ENCODE measurements at places on chromosomes 1 and 21.

DNA sequence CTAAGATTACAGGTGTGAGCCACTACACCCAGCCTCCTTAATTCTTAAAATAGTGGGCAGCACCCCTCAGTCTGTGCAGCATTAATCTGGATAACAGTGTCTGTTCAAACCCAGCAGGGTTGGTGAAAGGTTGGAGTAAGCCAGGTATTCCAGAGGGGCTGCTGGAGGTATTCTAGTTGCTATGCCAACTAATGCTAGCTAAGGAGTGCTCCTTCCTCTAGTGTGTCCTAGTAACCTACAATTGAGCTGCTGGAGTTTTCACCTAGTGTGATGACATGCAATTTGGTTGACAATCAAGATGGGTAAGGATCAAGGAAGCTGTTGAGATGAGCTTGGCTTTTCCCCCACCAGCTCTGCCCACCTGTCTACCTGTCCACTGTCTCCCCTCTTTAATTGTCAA lies 100.2 kb upstream of the IPO9 start:
- DNase-seq, result no peak

- DNase-seq, result no peak
Observed at GRCh38 chr1:214362188-214362882, 81.4 kb downstream of the SMYD2 start.

GRCh38 chr1:222769971-222770620 lies 33.1 kb downstream of the FAM177B start:
- DNase-seq, result no peak

GRCh38 chr1:237817277-237817676 lies 73.4 kb downstream of the ZP4 start:
- no peak for DNase-seq

GRCh38 chr1:25126562-25126961 lies 105.7 kb downstream of the SYF2 start:
- DNase-seq, result no peak

GRCh38 chr1:89302697-89303332 lies 30.2 kb upstream of the GBP5 start:
- no peak for DNase-seq

DNA sequence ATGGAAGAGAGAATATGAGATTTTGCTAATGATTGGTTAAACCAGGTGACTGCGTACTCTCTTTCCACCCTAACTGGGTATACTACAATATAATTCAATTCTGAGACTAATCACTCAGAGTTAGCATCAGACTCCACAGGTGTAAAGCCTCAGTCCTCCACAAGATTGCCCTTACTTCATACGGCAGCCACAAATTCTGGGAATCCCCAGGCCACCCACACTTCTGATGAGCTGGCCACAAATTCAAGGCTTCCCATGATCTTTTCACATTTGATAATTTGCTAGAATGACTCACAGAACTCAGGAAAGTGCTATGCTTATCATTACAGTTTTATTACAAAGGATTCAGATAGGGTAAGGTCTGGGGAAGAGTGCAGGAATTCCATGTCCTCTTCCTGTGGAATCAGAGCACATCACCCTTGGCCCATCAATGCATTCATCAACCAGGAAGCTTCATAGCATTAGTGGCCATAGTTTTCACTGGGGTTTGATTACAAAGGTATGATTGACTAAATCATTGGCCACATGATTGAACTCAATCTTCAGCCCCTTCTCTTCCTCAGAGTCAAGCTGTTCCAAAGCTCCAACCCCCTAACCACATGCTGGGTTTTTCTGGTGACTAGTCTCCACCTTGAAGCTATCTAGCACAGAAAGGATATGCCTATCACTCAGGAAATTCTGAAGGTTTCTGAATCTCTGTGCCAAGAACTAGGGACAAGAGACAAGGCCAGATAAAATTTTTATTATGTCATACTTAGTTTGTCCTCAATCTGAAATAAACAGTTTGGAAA lies 131.7 kb downstream of the HHIPL2 start:
- no peak for DNase-seq

DNA sequence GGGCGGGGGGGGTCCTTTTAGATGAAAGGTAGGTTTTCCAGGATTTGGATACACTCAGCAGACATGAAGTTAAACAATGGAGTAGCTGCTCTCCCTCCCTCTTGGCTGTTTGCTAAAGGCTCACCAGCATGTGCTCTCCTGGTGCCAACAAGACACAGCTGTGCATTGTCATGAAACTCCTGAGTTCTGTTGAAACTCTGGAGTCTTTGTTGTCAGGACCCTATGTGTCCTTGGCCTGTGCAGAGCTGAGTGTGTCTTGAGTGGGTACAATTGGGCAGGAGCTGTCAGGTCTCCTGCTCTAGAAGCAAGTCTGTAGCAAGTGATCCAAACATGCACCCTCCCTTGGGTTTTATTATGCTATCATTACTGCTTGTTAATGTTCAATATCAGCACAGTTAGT lies 12.7 kb downstream of the TBX19 start:
- DNase-seq, result no peak

DNA sequence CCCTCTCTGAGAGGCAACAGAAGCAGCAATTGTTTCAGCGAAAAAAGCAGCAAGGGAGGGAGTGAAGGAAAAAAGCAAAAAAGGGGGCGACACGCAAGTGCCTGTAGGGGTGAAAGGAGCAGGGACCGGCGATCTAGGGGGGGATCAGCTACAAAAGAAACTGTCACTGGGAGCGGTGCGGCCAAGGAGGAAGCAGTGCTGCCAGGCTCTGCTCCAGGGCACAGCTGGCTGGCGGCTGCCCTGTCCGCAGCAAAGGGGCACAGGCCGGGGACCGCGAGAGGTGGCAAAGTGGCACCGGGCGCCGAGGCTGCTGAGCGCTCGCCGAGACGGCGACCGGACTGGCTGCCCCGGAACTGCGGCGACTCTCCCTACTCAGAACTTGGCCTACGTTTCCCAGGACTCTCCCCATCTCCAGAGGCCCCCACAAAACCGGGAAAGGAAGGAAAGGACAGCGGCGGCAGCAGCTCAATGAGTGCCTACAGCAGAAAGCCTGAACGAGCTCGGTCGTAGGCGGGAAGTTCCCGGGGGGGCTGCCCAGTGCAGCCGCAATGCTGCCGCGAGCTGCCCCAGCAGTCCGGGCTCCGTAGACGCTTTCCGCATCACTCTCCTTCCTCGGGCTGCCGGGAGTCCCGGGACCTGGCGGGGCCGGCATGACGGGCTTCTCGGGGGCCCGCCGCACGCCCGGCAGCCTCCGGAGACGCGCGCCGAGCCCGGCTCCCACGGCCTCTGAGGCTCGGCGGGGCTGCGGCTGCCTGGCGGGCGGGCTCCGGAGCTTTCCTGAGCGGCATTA lies 1.0 kb upstream of the CDKN2C start:
- DNase-seq, result no peak

- DNase-seq, result no peak
Observed at GRCh38 chr1:114482585-114482984, 28.4 kb downstream of the TRIM33 start.

DNA sequence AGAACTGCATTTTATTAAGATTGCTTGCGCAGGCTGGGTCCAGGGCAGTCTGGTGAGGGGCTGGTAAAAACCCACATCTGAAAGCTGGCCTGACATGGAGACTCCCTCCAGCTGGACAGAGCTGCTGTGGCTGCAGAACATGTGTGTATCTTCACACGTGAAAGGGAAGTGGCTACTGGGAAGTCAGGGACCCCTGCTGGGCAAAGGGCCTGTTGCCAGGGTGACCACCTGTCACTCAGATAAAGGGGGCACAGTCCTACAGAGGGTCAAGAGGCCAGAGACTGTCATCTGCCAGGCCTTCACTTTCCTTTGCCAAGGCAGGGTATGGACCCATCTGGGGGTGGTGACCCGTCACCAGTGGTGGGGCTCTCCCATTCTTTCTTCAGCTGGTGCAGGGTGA lies 17.5 kb downstream of the NKAIN1 start:
- no peak for DNase-seq

GRCh38 chr1:205440476-205441317 lies 15.1 kb downstream of the BLACAT1 start:
- DNase-seq, result no peak

- no peak for DNase-seq
Observed at GRCh38 chr1:66217021-66217420, 316.9 kb upstream of the SGIP1 start.

GRCh38 chr1:62599044-62599443 lies 1.7 kb downstream of the ANGPTL3 start:
- no peak for DNase-seq

- DNase-seq, result no peak
Observed at GRCh38 chr1:13764588-13765332, 64.8 kb downstream of the PRDM2 start.

- no peak for DNase-seq
Observed at GRCh38 chr1:59307591-59307990, 10.7 kb downstream of the FGGY start.

GRCh38 chr1:172638885-172639831 lies 19.7 kb upstream of the FASLG start:
- DNase-seq, result no peak

DNA sequence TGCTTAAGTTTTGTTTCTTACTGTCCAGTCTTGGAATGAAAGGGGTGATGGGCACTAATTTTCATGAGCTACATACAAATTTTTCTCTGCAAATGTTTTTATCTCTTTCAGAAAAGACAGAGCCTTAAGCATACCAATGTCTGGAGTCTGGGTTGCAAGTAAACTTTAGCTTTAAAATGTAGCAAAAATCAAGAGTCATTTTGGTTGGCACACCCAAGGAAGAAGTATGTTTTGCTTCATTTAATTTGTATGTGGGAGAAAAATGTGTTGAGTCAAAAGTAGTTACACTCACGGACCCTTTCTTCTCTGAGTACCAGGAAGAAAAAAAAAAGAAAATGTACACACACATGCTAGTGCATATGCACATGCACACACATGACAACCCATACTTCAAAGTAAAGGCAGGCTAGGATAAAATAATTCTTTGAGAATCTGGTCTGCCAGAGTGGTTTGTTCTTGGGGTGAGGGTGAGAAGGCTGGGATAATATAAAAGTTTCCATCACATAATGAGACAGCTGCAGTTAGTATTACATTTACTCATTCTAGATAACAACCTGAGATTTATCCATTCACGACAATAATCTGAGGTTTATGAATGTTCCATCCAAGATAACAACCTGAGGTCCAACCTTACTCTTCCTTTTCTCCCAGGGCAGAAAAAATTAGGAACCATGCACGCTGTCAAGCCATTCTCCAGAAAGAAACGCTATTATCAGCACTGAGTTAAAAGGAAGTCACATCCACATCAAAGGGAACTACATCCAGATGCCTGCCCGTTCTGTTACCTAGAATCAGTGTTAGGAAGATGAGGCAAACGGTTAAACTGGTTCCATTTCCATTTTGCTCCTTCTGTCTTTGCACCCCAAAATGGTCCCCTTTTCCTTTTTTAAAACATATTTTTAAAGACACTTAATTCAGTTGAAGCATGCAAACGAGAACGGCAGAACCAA lies 9.3 kb downstream of the DPYD start:
- DNase-seq, result no peak

GRCh38 chr1:45753248-45754037 lies 3.0 kb upstream of the IPP start:
- no peak for DNase-seq

DNA sequence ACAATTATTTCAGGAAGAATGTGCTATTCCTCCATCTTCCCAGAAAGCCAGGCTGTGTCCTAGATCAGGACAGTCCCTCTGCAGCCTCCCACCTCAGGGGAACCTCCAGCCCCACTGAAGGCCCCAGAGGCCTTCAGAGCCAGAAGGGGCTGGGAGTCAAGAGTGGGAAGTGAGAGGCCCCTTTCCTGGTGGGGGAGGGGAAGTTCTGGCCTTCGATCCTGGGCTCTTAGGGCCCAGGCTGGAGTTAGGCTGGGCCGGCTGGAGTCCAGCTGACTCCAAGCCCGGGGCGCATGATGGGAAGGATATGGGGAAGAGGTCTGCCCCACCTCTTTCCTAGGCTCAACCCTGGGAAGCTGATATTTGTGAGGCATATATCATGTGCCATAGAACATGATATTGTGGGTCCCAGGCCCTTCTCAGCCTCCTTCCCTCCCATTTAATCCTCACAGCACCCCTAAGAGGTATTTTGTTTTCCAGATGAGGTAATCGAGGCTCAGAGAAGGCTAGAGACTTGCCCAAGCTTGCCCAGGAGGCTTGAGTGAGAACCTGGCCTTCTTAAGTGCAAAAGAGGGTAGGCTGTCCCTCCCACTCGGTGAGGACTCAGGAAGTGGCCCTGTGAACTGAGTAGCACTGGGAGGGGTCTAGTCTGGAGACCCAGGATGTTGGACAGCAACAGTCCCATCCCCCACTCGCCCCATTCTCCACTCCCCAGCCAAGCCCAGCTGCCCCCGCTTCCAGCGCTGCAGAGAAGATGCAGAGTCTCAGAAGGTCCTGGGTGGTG lies 18.6 kb upstream of the HSPG2 start:
- DNase-seq, result no peak

DNA sequence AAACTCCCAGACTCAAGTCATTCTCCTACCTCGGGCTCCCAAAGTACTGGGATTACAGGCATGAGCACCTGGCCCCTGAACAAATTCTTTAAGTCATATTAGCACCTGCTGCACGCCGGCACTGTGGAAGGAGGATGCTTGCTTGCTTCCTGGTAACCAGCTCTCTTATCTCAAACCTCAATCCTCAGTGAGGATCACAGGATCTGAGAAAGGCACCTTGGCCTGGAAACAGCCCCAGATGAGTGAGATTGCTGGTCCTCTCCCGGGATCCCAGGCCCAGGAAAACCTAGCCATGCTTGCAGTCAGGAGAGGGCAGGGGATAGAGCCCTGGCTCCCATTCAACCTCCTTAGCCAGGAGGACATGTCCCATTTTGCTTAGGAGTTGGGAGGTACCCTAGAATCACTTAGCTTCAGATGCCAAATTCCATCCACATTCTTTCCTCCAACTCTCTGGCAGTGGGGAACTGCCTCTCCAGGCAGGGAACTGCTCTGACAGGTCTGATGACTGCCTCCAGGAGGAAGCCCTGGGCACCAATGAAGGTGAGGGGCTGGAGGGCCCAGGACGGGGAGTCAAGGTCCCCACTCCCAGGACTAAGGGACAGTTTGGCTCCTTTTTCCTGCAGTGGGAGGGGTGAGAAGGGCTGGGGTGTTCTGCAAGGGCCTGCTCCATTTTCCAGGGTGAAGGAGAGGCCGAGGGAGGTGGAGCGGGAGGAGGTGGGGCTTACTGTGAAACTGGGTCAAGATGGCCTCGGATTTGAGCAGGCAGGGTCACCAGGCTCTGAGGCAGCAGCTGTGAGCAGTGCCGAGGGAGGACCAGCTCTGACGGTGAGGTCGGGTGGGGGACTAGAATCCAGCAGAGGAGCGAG lies 9.5 kb downstream of the GPR37L1 start:
- no peak for DNase-seq

- no peak for DNase-seq
Observed at GRCh38 chr1:77541162-77541545, 141.3 kb downstream of the ZZZ3 start.

GRCh38 chr1:184604152-184604900 lies 150.3 kb downstream of the EDEM3 start:
- DNase-seq, result no peak

DNA sequence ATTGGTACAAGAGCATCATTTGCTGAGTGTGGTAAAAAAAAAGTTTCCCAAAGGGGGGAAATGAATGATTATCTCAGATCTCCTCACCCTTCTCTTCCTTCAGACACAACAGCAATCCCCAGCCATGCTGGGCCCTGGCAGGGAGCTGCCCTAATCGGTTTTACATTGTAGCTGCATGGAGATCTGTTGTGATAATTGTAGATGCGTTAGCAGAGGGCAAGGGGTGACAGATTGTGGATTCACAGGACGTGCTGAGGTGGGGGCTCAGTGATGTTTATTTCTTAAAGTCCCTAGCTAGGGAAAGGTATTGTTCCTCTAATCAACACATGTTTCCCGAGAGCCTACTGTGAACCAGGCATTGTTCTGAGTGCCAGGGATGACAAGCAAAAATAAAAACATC lies 304.1 kb downstream of the PBX1 start:
- DNase-seq, result peak; percentile 37
